ENCODE measurements at places on chromosomes 11 and 22.

GRCh38 chr11:17651681-17652080 is 67.7 kb upstream of the MYOD1 start:
- DNase-seq = no peak

- DNase-seq = no peak
Observed at GRCh38 chr11:65189191-65189590, 7.5 kb downstream of the CAPN1 start.

- DNase-seq = no peak
Observed at GRCh38 chr11:844693-845644, 2.3 kb downstream of the TSPAN4 start.

- peak; percentile 51 for DNase-seq
Observed at GRCh38 chr11:20363500-20364340, at the start of gene HTATIP2. Gene HTATIP2 (plus strand): TSS chr11:20363714. CDS start chr11:20364238, 524 bp downstream.

DNA sequence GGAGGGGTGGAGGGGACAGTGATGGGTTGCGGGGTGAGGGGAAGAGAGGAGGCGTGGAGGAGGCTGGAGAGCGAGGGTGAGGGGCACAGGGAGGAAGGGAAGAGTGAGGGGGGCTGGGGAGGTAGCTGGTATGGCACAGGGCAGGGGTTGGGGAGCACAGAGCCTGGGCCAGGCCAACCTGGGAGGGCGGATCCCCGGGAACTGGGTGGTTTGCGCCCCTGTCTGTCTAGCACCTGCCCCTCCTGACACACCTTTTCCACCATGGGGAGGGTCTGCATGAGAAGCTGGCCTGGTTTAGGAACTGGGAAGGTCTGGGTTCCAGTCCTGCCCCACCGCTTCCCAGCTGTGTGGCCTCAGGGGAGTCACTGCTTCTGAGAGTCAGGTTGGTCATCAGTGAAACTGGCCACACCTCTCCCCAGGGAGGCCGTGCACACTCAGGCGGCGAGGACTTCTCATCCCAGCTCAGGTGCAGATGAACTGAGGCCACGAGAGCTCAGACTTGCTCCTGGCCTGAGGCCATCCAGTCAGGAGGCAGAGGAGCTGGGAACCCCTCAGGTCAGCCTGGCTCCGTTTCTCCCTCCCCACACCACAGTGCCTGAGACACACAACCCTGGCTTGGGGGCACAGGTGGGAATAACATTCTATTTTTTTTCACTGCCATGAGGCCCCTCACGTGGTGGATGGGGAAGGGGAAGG is 95.6 kb downstream of the PHF21B start:
- no peak for DNase-seq

GRCh38 chr11:44819346-44819745 is 92.6 kb downstream of the TSPAN18 start:
- DNase-seq = no peak

DNA sequence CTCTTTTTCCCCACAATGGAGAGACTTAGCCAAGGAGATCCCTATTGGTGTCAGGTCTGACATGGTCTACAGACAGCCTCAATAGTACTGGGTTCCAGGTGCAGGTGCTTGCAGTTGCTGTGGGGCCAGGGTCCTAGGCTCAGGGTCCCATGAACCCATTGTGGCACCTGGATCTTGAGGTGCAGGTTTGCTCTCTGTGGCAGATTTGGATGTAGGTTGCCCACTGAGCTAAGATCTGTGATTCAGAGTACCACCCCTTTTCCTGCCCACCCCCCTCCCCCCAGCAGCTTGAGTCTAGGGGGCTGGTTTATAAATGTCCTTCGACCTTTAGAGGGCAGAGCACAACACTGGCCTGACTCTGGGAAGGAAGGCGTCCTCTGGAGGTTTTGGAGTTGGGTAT is 147.0 kb downstream of the APIP start:
- DNase-seq = no peak

- no peak for DNase-seq
Observed at GRCh38 chr11:133997554-133997953, 40.8 kb upstream of the IGSF9B start.

DNA sequence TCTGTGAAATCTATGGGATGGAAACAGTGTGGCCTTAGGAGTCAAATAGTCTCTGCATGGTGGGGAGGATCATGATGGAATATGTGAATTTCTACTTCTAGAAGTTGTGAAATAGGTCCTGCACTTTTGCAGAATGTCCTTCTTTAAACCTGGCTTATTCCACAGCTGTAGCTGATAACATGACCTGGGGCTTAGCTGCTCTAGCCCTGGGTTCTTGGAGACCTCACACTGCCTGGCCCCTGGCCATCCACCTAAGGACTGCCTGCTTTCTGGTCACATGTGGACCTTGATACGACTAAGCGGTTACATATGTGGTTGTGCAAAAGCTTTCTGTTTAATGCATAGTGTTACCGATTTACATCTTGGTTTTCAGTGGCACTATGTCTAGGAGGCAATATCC is 88.2 kb downstream of the SWAP70 start:
- DNase-seq = no peak

DNA sequence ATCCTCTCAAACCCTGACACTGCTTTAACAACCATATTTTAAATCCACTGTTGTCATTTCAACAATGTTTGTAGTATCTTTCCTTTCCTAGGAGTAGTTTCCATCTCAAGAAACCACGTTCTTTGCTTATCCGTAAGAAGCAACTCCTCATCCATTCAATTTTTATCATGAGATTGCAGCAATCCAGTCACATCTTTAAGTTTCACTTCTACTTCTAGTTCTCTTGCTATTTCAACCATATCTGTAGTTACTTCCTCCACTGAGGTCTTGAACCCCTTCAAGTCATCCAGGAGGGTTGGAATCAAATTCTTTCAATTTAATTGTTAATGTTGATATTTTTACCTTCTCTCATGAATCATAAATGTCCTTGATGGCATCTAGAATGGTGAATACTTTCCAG is 22.4 kb downstream of the CCDC82 start:
- DNase-seq = no peak

DNA sequence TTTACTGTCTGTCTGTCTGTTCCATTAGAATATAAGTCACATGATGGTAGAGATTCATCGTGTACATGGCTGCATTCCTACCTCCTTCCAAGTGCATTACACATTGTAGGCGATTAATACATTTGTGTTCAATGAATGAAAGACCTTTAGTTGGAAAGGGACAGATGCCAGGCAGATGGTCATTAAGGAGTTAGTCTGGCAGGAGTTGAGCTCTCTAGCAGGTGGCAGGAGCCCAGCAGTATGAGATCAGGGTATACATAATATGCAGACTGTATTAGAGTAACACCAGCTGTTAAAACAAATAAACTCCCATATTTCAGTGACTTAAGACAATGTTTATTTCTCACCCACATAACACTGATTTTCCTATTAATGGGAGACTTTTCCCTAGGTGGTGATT is 147.7 kb upstream of the LARGE1 start:
- no peak for DNase-seq

DNA sequence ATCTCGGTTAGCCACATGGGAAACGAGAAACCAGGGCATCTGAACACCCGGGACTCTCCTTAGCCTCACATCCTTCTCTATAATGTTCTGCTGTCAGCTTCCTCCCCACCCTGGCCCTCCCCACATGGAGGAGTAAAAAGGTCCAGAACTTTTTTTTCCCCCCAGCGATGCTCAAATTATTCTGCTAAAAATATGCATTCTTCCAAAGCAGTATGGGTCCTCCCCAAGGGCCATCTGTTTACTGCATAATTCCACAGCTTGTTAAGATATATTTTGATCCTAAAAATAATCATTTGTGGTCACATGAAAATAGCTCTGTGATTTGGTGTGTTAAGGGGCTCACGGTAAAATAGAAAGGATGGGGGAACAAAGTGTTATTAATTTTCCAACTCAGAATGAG is 281.5 kb upstream of the NARS2 start:
- DNase-seq = no peak

DNA sequence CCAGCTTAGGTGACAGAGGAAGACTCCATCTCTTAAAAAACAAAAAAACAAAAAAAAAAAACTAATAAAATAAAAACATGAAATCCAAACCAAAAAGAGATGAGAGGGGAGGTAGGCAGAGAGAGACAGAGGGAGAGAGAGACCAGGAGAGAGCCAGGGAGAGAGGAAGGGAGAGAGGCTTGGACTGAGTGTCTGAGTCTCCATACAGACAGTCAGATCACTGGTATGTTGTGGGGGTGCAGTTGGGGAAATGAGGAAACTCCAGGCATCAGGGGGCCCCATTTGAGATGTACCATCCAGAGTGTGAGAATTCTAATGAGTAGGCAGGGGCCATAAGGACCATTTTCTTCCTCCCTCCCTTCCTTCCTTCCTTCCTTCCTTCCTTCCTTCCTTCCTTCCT is 53.1 kb upstream of the SEPTIN5 start:
- no peak for DNase-seq

DNA sequence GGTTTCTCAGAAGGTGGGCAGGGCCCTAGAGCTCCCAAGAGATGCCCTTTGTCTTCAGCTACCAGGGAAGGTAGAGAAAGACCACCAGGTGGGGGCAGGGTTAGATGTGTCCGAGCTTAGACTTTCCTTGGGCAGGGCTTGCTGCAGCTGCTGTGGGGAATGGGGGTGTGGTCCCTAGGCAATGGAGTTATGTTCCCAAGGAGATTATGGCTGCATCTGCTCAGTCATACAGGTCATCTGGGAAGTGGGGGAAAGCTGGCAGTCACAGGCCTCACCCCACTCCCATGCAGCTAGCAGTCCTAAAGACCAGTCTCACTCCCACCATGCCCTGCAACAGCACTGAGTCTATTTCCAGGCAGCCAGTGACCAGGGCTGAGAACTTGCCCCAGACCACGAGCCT is 29.5 kb downstream of the MMP27 start:
- no peak for DNase-seq

DNA sequence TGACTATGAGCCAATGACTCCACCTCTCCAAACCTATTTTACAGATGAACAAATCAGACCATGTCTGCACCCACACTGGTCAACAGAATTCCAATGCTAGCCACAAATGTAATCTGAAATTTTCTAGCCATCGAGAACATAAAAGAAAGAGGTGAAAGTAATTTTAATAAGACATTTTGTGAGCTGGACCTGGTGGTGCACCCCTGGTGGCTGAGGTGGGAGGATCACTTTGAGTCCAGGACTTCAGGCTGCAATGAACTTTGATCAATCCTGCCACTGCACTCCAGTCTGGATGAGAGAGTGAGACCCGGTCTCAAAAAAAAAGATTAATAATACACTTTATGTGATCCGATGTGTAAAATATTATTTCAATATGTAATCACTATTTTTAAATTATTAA is 9.4 kb upstream of the RNF185 start:
- DNase-seq = no peak

DNA sequence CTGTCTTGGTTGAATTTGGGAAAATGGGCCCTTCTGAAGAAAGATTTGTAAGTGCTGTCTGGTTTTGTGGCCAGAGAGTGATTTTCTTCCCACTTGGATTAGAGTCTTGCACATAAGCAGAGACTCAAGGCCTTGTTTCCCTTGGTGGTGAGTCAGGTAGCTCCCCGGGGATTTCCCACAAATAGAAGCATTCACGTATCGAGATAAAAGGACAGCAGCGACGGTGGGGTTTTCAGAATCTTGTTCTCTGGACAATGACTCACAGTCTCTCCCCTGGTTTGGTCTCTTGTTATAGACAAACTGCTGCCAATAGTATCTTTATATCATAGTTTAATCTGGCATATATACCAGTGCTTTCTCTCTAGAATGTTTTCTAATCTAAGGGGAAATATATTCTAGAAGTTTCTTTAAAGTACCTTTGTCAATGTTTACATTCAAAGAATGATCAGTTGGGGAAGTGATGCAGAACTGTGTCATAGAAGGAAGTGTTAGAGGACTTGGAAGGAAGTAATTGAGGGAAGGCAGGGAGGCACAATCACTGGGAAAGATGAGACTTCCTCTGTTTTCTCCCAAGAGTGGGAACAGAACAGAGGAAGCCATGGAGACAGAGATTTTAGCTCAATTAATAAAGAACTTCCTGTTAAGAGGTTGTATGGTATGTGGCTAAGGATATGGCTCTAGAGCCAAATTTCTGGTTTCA is 18.1 kb downstream of the POLA2 start:
- peak; percentile 9 for DNase-seq

DNA sequence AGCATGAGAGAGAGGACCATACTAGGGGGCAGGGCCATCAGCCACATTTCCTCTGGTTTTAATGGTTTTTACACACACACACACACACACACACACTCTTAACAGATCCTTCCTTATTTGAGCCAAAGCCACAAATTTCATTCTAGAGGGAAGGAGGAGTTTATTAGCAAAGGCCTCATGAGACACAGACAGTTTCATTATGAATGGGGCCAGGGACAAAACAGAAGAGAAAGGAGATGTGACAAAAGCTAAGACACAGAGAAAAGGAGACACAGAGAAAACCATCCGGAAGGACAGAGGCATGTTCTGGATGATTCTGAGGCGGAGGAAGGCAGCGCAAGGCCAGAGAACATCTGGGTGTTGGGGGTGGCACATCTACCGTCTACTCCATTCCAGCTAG is 32.2 kb upstream of the ARFGAP3 start:
- DNase-seq = no peak

- DNase-seq = no peak
Observed at GRCh38 chr11:94310191-94310875, 6.0 kb downstream of the IZUMO1R start.

DNA sequence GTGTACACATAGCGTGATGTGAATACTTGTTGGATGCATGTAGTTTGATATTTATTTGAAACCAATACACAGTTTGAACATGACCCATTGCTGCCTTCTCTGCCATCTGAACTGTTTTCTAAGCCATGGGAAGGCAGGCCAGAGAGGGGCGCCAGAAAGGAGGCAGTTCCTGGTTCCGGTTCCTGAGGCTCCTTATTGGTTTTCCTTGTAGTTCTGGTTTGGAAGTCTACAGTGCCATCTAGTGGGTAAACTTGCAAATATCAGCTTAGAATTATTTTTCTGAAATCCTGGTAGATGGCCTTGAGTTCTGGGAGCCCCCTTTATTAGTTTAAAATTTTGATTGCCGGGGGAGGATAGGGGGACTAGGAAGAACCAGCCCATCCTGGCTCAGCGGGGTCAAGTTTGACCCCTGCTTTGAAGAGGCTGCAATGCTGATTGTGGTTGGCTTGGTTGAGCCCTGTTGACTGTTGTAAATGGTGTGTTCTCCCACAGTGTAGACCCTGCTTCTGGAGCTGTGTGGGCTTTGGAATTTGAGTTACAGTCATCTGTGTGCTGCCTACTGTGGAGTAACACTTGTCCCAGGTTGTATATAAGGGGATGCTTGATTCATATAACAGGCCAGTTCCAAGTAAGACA is 48.4 kb downstream of the GRAMD1B start:
- DNase-seq = no peak

DNA sequence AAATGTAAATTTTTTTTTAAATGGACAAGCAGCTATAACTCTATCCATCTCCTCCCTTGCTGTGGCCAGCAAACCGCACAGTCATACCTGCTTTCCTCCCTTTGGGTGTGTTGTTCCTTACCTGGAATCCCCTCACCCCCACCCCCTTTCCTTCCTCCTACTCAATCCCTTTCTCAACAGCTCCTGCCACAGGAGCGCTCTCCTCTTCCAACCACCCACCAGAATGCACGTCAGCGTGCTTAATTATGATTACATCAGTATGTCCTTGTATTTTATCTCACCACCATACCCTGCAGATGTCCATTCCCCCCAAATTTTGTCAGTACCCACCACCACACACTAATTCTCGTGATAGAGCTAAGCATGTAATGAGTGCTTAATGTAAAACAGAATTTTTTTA is 60.9 kb upstream of the LMO2 start:
- DNase-seq = no peak

Measured in stimulated activated CD8-positive, alpha-beta memory T cell treated with anti-CD3 and anti-CD28 coated beads, Interleukin-7, amount 100 ng/mL, for 1 hour (primary cell).